Astrocyte (in vitro differentiated cells and primary cell): ENCODE measurements at places on chromosomes 5 and 9.
A peak's percentile ranks its signal among the peaks of the same experiment; 100 is the strongest.

DNA sequence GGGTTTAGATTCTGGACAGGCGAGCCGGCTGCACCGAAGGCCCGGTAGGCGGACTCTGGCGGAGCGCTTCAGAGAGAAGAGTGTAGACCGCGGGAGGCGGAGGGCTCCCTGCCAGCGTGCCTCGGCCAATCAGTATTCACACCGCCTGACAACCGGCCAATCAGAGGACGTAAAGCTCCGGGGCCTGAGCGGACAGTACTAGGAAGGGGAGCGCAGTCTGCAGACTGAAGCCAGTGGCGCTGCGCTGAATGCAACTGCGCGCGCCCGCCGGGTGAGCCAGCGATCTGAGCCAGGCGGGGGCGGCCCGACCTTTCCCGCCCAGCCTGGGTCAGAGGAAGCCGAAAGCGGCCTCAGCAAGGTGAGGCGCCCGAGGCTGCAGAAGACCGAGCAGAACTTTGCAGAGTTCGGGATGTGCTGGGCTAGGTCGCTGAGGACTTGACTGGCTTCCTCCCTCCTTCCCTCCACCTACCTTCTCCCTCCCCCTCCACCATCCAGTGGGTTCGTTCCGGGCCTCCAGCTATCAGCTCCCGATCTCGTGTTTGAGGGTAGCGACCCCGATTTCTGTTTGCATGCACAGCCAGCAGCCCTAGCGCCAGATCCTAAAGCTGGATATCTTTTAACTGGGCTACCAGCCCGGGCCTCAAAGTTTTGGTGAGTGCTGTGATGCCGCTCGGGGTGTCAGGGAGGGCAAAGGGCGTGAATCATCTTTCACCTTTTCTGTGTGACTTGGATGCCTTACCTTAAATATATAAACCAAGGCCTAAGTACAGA lies at the start of gene DMRT2:
Gene DMRT2 (plus strand): TSS at position 233 of the 771 bp plus-strand sequence. CDS start 1,257 bp downstream, outside the sequence.
- peak; percentile 40 for DNase-seq

- no peak for DNase-seq
Measured at GRCh38 chr9:90420211-90420610, 222.4 kb downstream of the DIRAS2 start.

GRCh38 chr9:31612336-31613030 lies 772.0 kb upstream of the ACO1 start:
- peak; percentile 16 for DNase-seq

GRCh38 chr9:136646827-136647711 lies 15.6 kb upstream of the EGFL7 start:
- no peak for DNase-seq

DNA sequence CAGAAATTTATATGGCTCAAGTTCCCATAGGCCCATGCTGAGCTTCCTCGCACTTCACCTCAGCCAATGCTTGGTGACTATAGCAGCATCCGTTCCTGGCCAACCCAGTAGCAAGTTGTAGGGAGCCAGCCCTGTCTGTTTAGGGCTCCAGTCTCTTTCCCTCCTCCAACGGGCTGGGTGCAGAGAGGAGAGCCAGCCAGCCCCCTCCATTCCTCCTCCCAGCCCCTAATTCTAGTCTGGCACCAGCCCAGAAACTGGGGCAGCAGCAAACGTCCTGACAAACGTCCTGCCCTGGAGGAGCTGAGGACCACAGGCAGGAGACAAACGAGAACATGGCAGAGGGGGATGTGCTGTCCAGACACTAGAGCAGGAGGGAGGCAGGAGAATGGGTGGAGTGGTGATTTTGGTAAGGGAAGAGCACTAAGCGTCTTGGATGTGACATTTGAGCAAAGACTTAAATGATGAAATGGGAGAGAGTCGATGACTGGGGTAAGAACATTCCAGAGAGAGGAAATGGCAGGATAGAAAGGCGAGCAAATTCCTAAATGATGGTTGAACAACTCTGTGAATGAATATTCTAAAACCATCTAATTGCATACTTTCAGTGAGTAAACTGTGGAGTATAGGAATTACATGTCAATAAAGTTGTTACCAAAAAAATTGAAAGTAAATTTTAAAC lies 222.5 kb upstream of the DAPK1 start:
- no peak for DNase-seq

DNA sequence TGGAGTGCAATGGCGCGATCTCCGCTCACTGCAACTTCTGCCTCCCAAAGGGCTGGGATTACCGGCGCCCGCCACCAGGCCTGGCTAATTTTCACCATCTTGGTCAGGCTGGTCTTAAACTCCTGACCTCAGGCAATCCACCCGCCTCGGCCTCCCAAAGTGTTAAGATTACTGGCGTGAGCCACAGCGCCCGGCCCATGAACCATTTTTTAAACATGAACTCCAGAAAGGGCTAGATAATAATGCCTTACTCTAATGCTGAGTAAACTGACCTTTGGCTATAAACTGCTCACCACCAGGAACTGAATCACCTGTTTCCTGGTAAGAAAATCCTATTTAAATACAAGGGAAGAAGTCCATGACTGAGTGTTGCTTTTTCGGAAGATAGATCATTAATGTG lies 23.2 kb upstream of the DAB2 start:
- DNase-seq = peak; percentile 27

DNA sequence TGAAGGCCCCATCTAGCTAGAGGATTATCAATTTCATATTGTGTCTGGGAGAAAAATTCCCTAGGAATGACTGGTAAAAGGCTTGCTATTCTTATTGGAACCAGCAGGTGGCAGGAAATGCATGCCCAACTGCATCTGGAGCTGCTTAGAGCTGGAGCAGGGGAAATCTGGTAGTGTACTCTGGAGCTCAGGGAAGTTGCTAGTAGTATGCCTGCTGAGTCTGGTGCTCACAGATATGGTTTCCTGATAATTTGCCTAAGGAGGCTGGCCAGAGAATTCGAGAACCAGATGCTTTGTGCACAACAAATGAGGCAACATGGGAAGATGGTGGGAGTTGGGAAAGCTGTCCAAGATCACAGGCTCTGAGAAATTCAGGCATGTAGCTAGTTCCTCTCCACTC lies 53.7 kb downstream of the G3BP1 start:
- DNase-seq = peak; percentile 34

GRCh38 chr9:9246726-9247125 lies 1366.1 kb downstream of the PTPRD start:
- no peak for DNase-seq

GRCh38 chr5:73831066-73831465 lies 205.1 kb downstream of the ARHGEF28 start:
- no peak for DNase-seq

DNA sequence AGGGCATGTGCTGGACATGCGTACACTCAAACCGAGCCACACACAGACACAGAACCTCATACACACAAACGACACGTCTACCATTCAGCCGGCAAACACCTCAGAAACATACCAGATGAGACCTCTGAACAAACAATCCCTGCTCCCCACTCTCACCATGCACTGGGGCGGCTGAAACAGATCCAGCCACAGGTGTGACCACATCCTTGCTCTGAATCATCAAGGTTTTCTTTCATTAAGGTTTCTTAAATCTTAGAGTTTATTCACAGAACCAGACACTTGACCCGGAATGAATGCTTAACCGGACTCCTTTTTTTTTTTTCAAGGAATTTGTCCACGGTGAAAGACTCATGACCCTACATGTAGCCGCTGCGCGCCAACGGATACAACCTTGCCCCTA lies 26.2 kb downstream of the TERT start:
- DNase-seq = no peak

GRCh38 chr9:117145811-117146490 lies 268.9 kb downstream of the ASTN2 start:
- no peak for DNase-seq
